ENCODE measurements at places on chromosomes 2 and 18. TPM values are rescaled to one million over a fixed set of nuclear protein-coding genes. Genes with fewer than 3 reads are reported as not detected.

The CCDC195 gene
- not detected for total RNA-seq

The SOX11 gene
- total RNA-seq: 0.26 TPM

The VWA3B gene
- total RNA-seq: not detected

The MYO7B gene
- 32.3 TPM for total RNA-seq

The GPR155 gene
- total RNA-seq: 15.5 TPM

The EFHD1 gene
- total RNA-seq: 46.2 TPM

DNA sequence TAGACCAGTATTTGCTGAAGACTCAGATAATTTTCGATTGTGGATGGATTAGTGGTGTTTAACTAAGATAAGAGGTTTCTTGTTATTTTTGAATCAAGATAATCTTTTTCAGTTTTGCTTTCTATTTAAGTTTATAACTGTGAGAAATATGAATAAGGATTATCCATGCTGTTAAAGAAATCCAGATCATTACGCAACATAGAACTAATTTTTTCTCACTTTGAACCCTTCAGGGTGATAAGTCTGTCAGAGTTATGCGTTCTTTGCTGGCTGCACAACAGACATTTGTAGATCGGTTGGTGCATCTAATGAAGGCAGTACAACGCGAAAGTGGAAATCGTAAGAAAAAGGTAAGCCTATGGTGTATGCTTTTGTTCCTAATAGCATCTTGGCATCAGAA is 74.1 kb downstream of the PIK3C3 start:
- H3K27ac ChIP-seq: no peak overlapping the region
- H3K27me3 ChIP-seq: no peaks in the 10 kb centered on the region
- H3K36me3 ChIP-seq: no peaks in the 10 kb centered on the region
- no peaks in the 10 kb centered on the region for H3K4me1 ChIP-seq

DNA sequence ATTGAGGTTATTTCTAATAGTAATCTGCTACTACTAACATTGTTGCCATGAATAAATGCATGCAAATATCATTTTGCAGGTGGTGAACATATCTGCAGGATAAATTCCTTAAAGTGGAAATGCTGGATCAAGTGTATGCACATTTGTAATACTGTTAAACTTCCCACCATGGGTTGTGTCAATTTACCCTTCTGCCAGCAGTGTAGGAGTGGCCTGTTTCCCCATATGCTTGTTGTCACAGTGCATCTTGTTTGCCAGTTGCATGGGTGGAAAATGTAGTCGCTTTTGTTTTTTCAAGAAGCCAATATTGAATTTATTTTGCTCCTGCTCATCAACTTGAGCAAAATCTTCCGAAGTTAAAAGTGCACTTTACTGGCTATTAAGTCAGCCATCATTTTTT is 139.0 kb upstream of the ACKR3 start:
- no peak for DNase-seq
- no peak overlapping the region for H3K27ac ChIP-seq
- H3K4me3 ChIP-seq: no peak overlapping the region

GRCh38 chr18:62828852-62829251 is 113.5 kb downstream of the PHLPP1 start:
- H3K4me1 ChIP-seq: no peaks in the 10 kb centered on the region
- no peaks in the 10 kb centered on the region for H3K27me3 ChIP-seq
- H3K4me3 ChIP-seq: no peak overlapping the region
- H3K27ac ChIP-seq: no peak overlapping the region
- no peak for DNase-seq
- peaks cover 7% of the 10 kb centered on the region for H3K36me3 ChIP-seq

GRCh38 chr2:216485237-216485636 is 13.4 kb upstream of the RPL37A start:
- H3K4me3 ChIP-seq: no peak overlapping the region
- DNase-seq: no peak
- H3K4me1 ChIP-seq: peaks cover 12% of the 10 kb centered on the region
- H3K36me3 ChIP-seq: peaks cover 10% of the 10 kb centered on the region
- no peaks in the 10 kb centered on the region for H3K27me3 ChIP-seq

DNA sequence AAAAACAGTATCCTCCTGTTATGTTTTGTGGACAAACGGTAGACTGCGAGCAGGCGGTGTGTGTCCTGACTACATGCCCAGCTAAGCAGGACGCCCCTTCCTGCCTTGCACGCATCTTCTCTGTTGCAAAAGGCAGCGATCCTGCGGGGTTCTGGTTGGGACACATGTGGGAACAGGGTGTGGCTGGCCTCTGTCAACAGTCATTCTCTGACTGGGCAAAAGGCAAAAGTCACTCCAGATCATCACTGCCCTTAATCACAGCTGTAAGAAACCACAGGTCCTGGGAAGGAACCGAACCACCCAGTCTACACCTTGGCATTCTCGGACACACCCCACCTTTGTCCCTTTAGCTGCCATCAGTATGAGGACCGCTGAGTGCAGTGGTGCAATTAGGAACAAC is 44.3 kb upstream of the TMEM87B start:
- peaks cover 6% of the 10 kb centered on the region for H3K4me1 ChIP-seq
- H3K4me3 ChIP-seq: no peak overlapping the region
- no peak for DNase-seq
- peak overlapping the region; percentile 54 for H3K27ac ChIP-seq
- H3K36me3 ChIP-seq: no peaks in the 10 kb centered on the region

DNA sequence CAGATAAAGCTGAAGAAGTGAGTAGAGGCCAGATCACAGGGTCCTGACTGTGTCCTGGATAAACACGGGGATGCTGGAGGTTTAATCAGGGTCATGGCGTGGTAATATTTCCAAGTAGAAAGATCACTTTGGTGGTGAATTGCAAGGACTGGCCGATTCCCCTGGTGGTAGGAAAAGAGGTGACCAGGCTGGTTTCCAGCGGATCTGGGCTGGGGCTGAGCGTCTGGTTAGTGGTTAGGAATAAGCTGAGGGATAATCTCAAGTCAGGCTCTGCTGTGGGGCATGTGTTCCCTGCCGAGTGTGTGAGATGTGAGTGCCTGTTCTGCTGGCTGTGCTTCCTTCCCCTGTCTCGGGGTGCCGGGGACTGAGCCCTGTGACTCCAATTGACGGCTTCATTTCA is 484.0 kb downstream of the TSN start:
- H3K4me3 ChIP-seq: no peak overlapping the region
- no peak overlapping the region for H3K27ac ChIP-seq
- no peaks in the 10 kb centered on the region for H3K36me3 ChIP-seq
- no peaks in the 10 kb centered on the region for H3K27me3 ChIP-seq

DNA sequence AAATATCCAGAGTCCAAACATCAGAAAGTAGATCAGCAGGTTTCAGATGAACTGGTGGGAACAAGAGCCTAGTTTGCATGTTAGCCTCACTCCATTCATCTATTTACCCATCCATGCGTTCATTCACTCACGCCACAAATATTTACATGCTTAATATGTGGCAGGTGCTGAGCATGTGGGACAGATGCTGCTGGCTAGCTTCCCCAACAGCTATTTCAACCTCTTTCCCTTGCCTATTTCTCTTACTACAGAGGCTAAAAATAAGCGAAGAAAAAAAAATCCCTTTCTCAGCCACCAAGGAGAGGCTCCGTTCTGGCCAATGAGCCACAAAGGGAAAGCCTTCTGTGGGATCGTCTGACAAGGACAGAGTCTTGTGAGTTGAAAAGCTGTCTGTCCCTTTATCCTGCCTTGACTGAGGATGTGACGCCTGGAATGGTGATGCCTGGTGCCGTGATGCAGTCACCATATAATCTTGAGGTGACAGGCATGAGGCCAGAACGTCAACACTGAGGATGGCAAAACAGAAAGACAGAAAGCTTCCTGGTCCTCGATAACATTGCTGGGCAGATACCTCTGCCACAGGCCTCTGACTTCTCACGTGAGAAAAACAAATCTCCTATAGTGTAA is 78.2 kb downstream of the KCTD1 start:
- no peaks in the 10 kb centered on the region for H3K36me3 ChIP-seq
- no peak overlapping the region for H3K4me3 ChIP-seq
- no peaks in the 10 kb centered on the region for H3K27me3 ChIP-seq
- no peak for DNase-seq
- H3K27ac ChIP-seq: no peak overlapping the region

DNA sequence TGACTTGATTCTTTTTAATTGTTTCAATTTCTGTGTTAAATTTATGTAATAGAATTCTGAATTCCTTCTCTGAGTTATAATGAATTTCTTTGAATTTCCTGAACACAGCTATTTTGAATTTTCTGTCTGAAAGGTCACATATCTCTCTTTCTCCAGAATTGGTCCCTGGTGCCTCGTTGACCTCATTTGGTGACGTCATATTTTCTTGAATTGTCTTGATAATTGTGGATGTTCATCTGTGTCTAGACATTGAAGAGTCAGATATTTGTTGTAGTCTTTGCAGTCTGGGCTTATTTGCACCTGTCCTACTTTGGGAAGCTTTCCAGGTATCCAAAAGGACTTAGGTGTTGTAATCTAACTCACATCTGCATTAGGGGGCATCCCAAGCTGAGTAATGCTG is 111.4 kb upstream of the LRRTM4 start:
- no peaks in the 10 kb centered on the region for H3K36me3 ChIP-seq
- H3K27ac ChIP-seq: no peak overlapping the region
- no peak overlapping the region for H3K4me3 ChIP-seq
- no peak for DNase-seq

- H3K36me3 ChIP-seq: no peaks in the 10 kb centered on the region
- H3K4me1 ChIP-seq: no peaks in the 10 kb centered on the region
- H3K4me3 ChIP-seq: no peak overlapping the region
- no peak overlapping the region for H3K27ac ChIP-seq
- no peaks in the 10 kb centered on the region for H3K27me3 ChIP-seq
Measured at GRCh38 chr2:163983911-163984310, 248.1 kb upstream of the FIGN start.

DNA sequence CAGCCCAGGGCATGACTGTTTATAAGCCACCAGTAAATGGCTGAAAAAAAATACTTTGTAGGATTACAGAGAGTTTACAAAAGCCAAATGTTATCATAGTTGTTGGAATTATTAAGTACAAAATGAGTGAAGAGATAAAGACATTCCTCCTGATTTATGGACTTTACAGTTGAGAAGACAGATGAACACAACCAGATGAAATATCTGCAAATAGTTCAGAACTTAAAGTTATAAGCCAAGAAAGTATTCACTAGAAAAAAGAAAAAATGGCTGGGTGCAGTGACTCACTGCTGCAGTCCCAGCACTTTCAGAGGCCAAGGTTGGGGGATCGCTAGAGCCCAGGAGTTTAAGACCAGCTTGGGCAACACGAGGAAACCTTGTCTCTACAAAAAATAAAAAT is 11.2 kb downstream of the PMAIP1 start:
- no peak for DNase-seq
- no peak overlapping the region for H3K4me3 ChIP-seq
- no peaks in the 10 kb centered on the region for H3K36me3 ChIP-seq
- H3K27me3 ChIP-seq: no peaks in the 10 kb centered on the region
- H3K27ac ChIP-seq: no peak overlapping the region

- no peak overlapping the region for H3K4me3 ChIP-seq
- DNase-seq: no peak
Measured at GRCh38 chr2:111055735-111056134, 65.0 kb upstream of the BCL2L11 start.

- no peaks in the 10 kb centered on the region for H3K4me1 ChIP-seq
- DNase-seq: no peak
- H3K27me3 ChIP-seq: peaks cover 5% of the 10 kb centered on the region
- no peaks in the 10 kb centered on the region for H3K36me3 ChIP-seq
- no peak overlapping the region for H3K4me3 ChIP-seq
Measured at GRCh38 chr18:36543991-36544725, 246.6 kb downstream of the FHOD3 start.

DNA sequence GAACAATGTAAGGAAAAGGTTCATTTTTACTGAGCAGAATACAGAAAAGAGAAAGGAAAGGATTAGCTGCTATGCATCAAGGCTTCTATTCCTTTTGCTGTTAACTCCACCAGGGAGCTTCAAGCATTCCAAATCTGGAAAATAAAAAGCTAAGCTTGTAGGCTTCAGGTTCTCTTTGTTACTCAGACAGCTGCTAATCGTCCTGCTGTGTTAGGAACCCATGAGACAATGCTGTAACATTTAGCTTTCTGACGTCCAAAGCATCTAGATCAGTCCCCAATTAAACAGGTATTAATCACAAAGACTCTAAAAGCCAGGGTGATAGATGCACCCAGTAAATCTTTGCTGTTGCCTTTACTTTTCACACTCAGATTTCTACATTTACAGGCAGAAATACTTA is 103.8 kb downstream of the EPHA4 start:
- no peaks in the 10 kb centered on the region for H3K36me3 ChIP-seq
- no peak overlapping the region for H3K27ac ChIP-seq
- H3K27me3 ChIP-seq: no peaks in the 10 kb centered on the region
- H3K4me1 ChIP-seq: no peaks in the 10 kb centered on the region
- no peak overlapping the region for H3K4me3 ChIP-seq

GRCh38 chr2:185676316-185676715 is 62.3 kb upstream of the FSIP2 start:
- H3K27ac ChIP-seq: no peak overlapping the region
- H3K4me3 ChIP-seq: no peak overlapping the region
- H3K27me3 ChIP-seq: no peaks in the 10 kb centered on the region
- DNase-seq: no peak
- H3K36me3 ChIP-seq: no peaks in the 10 kb centered on the region
- H3K4me1 ChIP-seq: no peaks in the 10 kb centered on the region

DNA sequence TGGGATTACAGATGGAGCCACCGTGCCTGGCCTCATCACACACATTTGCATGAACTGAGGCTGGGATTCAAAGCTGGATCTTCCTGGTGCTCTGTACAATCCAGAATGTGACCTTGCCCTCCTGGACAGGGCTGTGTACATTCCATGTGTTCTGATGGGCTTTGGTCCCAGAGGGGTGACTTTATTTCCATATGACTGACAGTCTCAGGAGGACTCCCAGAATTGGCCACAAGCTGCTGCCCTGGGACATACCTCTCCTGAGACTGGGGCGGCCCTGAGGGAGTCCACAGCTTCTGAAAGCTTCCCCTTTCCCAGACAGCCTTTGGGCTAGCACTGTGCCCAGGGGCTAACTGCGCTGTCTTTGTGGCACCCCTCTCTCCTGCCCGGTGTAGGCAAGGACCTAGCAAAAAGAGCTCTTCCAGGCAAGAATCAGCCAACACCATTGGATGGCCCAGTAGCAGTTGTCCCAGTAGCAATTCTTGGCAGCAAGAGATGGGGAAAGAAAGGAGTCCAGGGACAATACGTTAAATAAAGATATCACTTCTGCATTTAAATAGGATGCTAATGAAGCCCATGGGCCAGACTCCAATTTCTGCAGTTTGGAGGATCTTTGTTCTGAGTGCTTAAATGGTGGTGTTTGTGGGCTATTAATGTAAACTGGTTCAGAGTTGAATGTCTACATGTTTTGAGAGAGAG is 26.4 kb upstream of the ZNF532 start:
- no peaks in the 10 kb centered on the region for H3K4me1 ChIP-seq
- H3K27me3 ChIP-seq: no peaks in the 10 kb centered on the region
- DNase-seq: no peak
- no peaks in the 10 kb centered on the region for H3K36me3 ChIP-seq

- H3K4me1 ChIP-seq: peaks cover 11% of the 10 kb centered on the region
- no peak overlapping the region for H3K4me3 ChIP-seq
- no peak for DNase-seq
- no peak overlapping the region for H3K27ac ChIP-seq
Measured at GRCh38 chr2:232901736-232902578, 31.9 kb downstream of the SNORC start.

Measured in spleen (tissue), 13 donors.